ENCODE measurements at places on chromosomes 16 and 17. TPM values are rescaled to one million over a fixed set of nuclear protein-coding genes. Genes with fewer than 3 reads are reported as not detected.
A peak's percentile ranks its signal among the peaks of the same experiment; 100 is the strongest.

Gene DPEP3
- 18.4 TPM for total RNA-seq

Gene SEPTIN12
- total RNA-seq = not detected

Gene IGSF6
- total RNA-seq = not detected

Gene SLFN12L
- total RNA-seq = not detected

Gene ADAP2
- total RNA-seq = 2.9 TPM

Gene WNT3
- total RNA-seq = 2.7 TPM

Gene PABPN1L
- not detected for total RNA-seq

Gene C17orf50
- not detected for total RNA-seq

- peaks cover 37% of the 10 kb centered on the region for H3K27me3 ChIP-seq
- peak within 1 kb of the TSS; percentile 94 for H3K4me3 ChIP-seq
- peak; percentile 92 for DNase-seq
- no peaks in the 10 kb centered on the region for H3K36me3 ChIP-seq
- H3K27ac ChIP-seq = no peak within 1 kb of the TSS
These were observed at the start of gene PAQR4 for GRCh38 chr16:2968738-2969544. Gene PAQR4, plus strand, starts transcription at chr16:2969348. Its CDS starts 327 bp downstream, at chr16:2969675.

- no peaks in the 10 kb centered on the region for H3K36me3 ChIP-seq
- H3K4me1 ChIP-seq = no peaks in the 10 kb centered on the region
- H3K27ac ChIP-seq = no peak overlapping the region
- DNase-seq = no peak
- no peak overlapping the region for H3K4me3 ChIP-seq
- H3K27me3 ChIP-seq = no peaks in the 10 kb centered on the region
These were observed 76.1 kb upstream of the CDH5 start for GRCh38 chr16:66290431-66290830.

DNA sequence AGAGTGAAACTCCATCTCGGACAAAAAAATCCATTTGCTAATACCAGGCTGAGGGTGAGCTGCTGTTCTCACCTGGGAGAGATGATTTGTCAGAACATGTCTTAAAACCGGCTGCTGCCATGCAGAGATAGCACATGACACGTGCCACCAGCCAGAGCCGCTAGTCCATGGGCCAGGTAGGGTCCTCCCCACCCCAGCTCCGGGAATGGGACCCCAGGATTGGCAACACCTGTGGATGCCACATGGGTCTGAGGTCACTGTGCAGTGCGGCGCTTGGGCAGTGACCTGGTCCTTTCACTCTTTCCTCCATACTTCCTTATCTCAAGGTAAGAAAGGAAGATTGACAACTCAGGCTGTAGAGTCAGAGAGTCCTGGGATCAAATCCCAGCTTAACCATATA, 393.3 kb upstream of the TNRC6C start:
- no peak for DNase-seq
- no peaks in the 10 kb centered on the region for H3K27me3 ChIP-seq
- H3K4me1 ChIP-seq = no peaks in the 10 kb centered on the region
- no peaks in the 10 kb centered on the region for H3K36me3 ChIP-seq
- no peak overlapping the region for H3K27ac ChIP-seq
- H3K4me3 ChIP-seq = no peak overlapping the region

DNA sequence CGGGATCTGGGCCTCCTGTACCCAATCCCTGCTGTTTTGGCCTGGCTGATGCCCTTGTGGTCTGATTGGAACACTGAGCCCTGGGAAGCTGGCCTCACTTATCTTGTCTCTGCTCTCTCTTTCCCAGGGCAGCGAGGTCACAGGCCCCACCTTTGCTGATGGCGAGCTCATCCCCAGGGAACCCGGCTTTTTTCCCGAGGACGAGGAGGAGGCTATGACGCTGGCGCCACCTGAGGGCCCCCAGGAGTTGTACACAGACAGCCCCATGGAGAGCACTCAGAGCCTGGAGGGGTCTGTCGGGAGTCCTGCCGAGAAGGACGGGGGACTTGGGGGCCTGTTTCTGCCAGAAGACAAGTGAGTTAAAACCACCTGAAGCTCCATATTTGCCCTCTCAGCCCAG, 126.0 kb downstream of the RAB11FIP4 start:
- H3K4me1 ChIP-seq = no peaks in the 10 kb centered on the region
- no peaks in the 10 kb centered on the region for H3K36me3 ChIP-seq
- H3K4me3 ChIP-seq = no peak overlapping the region
- peak overlapping the region; percentile 63 for H3K27ac ChIP-seq
- peak; percentile 78 for DNase-seq
- no peaks in the 10 kb centered on the region for H3K27me3 ChIP-seq

- no peak overlapping the region for H3K27ac ChIP-seq
- H3K27me3 ChIP-seq = no peaks in the 10 kb centered on the region
- DNase-seq = no peak
- no peaks in the 10 kb centered on the region for H3K4me1 ChIP-seq
- H3K36me3 ChIP-seq = peaks cover 38% of the 10 kb centered on the region
These were observed 6.7 kb downstream of the SHMT1 start for GRCh38 chr17:18356624-18357023.

- no peaks in the 10 kb centered on the region for H3K36me3 ChIP-seq
- no peak for DNase-seq
- no peak overlapping the region for H3K27ac ChIP-seq
- peaks cover 37% of the 10 kb centered on the region for H3K4me1 ChIP-seq
- no peak overlapping the region for H3K4me3 ChIP-seq
These were observed 14.4 kb upstream of the MRPS23 start for GRCh38 chr17:57864273-57864672.

GRCh38 chr16:2673066-2673999, 9.0 kb upstream of the KCTD5 start:
- 0 out of 2 replicates have a peak, but pooled peaks cover 6% of the 10 kb centered on the region for H3K4me1 ChIP-seq
- H3K36me3 ChIP-seq = no peaks in the 10 kb centered on the region
- DNase-seq = peak; percentile 96
- H3K27me3 ChIP-seq = no peaks in the 10 kb centered on the region
- peak overlapping the region; percentile 55 for H3K4me3 ChIP-seq
- no peak overlapping the region for H3K27ac ChIP-seq

DNA sequence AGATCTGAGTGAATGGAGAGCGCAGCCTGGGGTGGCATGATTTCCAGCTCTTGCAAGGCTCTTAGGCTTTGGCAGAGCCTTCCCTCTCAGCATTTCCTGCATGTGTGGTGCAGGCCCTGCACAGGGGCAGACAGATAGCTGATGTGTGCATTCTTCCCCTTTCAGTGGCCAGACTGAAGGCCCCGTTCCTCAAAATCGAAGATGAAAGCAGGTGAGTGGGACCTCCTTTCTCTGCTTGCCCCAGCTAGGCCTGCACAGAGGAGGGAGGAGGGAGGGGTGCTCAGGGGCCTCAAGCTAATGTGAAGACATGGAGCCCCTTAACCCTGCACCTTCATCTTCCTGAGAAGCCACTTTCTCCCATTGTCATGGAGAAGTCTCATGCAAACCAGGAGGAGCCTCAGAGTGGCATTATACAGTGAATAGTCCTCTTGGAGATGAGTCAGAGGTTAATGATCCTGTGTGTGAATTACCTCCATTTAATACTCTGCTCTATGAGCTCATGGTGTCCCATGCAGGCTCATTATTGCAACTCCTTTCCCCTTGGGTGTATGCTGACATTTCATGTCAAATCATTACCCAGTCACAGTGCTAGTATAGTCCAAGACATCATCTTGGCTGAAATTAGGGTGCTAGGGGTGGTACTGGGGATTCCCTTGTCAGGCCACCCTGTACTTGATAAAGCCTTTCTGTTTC, 20.4 kb upstream of the ADAM11 start:
- no peak overlapping the region for H3K4me3 ChIP-seq
- no peak for DNase-seq
- H3K27ac ChIP-seq = peak overlapping the region; percentile 59
- no peaks in the 10 kb centered on the region for H3K27me3 ChIP-seq
- peaks cover 12% of the 10 kb centered on the region for H3K4me1 ChIP-seq

DNA sequence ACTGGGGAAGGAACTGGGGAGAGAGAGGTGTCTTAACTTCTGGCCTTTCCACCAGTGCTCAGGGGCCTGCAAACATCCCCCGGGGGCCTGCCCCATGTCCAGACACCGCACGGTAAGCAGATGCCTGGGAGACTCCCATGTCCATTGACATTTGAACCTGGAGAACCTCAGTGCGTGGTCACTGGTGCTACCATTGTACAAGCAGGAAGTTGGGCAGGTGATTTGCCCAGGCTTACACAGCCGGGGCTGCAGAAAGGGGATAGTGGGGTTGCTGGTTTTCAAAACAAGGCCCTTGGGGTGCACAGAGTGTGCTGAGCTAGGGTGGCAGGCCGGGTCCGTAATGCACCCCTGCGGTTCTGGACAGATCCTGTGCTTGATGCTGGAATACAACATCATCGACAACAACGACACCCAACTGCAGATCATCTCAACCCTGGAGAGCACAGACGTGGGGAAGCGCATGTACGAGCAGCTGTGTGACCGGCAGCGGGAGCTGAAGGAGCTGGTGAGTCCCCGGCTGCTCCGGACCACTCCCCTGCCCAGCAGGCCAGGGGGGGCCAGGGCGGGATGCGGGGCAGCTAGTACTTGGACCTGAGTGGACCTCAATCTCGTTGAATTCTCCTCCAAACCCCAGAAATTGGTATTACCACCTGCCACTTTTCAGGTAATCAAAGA, 77.7 kb upstream of the PLCG2 start:
- H3K4me1 ChIP-seq = no peaks in the 10 kb centered on the region
- no peaks in the 10 kb centered on the region for H3K27me3 ChIP-seq
- no peak for DNase-seq
- H3K36me3 ChIP-seq = no peaks in the 10 kb centered on the region
- no peak overlapping the region for H3K27ac ChIP-seq
- H3K4me3 ChIP-seq = no peak overlapping the region

DNA sequence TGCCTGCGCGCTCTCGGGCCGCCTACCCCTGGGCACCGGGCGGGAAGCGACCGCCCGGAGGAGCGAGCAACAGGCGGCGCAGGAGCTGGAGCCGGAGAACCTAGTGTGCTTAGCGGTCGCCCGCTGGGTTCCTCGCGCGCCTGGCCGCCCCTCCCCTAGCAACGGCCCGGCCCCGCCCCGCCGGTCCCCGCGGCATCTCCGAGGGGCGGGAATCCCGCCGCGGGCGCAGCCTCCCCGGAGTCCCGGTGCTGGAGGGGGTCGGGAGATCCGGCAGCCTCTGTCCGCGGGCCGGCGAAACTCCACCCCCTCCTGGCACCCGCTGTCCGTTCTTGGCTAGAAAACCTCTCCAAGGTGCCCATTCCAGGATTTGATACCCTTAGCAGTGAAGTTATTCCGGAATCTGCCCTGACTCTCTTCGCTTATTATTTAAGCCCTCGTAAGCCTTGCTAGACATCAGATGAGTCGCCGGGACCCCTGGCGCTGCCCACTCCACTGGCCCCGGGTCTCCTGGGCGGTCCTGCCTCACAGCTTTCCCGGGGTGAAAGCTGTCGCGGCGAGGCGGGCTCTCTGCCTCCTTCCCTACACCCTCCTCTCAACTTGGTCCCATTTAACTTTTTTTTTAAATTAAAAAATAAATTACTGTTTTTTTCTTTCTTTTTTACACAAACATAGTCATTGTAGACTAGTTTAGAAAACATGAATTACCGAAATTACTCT, at the start of gene RPRML:
TSS of gene RPRML (minus strand) at position 107 of the 717 bp plus-strand sequence. CDS start 246 bp downstream, outside the sequence.
- no peak within 1 kb of the TSS for H3K27ac ChIP-seq
- no peaks in the 10 kb centered on the region for H3K36me3 ChIP-seq
- H3K4me3 ChIP-seq = peak within 1 kb of the TSS; percentile 76
- peaks cover 41% of the 10 kb centered on the region for H3K4me1 ChIP-seq
- H3K27me3 ChIP-seq = peaks cover 27% of the 10 kb centered on the region

DNA sequence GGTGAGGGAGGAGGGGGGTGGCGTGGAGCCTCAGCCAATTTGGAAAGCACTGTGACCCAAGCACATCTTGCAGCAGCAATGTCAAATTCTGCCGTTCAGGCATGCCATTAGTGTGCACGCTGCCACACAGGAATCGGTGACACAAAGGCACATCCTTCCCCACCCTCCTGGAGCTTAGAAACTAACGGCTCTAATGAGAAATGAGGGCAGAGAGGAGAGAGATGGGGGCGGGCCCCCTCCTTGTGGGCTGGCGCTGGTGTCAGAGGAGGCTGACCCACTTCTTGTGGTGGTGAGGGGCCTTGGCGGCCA, 94.8 kb downstream of the RTN4RL1 start:
- H3K4me3 ChIP-seq = no peak overlapping the region
- no peaks in the 10 kb centered on the region for H3K4me1 ChIP-seq
- H3K27me3 ChIP-seq = no peaks in the 10 kb centered on the region
- DNase-seq = no peak
- no peak overlapping the region for H3K27ac ChIP-seq
- no peaks in the 10 kb centered on the region for H3K36me3 ChIP-seq

DNA sequence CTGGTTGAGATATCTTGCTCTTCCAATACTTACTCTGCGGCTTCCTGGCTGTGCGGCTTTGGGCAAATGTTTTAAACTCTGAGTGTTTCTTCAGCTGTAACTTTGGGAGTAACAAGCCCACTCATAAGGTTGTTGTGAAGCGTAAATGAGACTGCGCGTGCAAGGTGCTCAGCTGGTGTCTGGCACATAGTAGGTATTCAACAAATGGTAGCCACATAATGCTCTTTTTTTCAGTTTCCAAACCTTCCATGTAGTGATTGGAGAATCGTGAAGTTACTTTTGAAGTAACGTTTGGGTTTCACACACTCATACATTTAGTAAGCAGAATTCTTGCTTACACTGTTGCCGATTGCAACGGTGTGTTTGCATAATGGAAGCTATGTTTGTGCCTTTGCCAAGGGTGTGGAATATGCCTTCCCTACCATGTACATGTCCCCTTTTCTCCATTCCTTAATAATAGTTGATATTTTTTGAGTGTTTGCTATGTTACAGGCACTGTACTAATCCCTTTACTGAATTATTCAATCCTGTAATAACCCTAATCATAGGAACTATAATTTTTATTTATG, 829 bp downstream of the DHRS7B start:
- peak overlapping the region; percentile 89 for H3K27ac ChIP-seq
- H3K4me3 ChIP-seq = peak overlapping the region; percentile 68
- H3K4me1 ChIP-seq = peaks cover 42% of the 10 kb centered on the region
- no peaks in the 10 kb centered on the region for H3K27me3 ChIP-seq
- no peaks in the 10 kb centered on the region for H3K36me3 ChIP-seq

DNA sequence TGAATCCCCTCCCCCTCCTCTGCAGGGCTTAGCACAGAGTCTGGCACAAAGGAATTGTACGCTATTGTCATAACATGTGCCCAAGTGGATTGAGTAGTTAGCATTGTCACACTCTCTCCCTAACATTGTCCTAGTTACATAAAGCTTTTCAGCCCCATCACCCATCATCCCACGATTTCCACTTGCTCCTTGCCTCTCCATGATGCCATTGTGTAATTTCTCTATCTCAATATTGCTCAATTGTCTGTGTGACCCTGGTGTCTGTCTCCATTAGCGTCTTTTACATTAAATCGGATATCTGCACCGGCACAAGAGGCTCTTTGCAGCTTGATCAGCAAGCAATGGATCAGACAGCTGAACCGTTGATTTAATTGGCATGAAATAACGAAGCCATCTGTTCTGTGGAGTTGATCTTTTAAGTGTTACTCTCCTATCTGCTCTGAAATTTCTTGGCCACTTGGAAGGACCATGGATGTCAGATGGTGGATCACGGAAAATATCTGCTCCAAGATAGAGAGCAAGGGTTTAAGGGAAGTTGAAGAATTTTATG, 77.0 kb upstream of the HS3ST4 start:
- H3K4me1 ChIP-seq = peaks cover 13% of the 10 kb centered on the region
- H3K27ac ChIP-seq = no peak overlapping the region
- no peaks in the 10 kb centered on the region for H3K36me3 ChIP-seq
- H3K4me3 ChIP-seq = no peak overlapping the region
- no peak for DNase-seq
- no peaks in the 10 kb centered on the region for H3K27me3 ChIP-seq

Measured in GM23338 (cell line).